Left forelimb (tissue), 1 donor: ENCODE measurements at places on chromosomes 12 and 14.
A peak's percentile ranks its signal among the peaks of the same experiment; 100 is the strongest.

GRCh38 chr14:24859559-24859958, 190.4 kb downstream of the STXBP6 start:
- no peak for DNase-seq

DNA sequence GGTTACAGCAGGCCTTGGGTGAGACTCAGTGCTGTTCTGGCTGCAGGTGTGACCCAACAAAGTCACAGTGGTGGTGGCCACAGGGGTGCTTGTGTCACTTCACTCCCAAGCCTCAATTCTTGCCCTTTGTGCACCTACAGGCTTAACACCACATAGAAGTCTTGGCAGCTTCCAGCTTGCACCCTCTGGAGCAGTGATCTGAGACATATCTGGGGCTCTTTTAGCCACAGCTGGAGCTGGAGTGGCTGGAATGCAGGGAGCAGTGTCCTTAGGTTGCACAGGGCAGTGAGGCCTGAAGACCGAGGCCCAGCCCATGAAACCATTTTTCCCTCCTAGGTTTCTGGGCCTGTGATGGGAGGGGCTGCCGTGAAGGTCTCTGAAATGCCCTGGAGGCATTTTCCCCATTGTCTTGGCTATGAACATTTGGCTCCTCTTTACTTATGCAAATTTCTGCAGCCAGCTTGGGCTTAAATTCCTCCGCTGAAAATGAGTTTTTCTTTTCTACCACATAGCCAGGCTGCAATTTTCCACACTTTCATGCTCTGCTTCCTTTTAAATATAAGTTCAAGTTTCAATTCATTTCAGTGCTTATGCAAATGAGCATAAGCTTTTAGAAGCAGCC, 37.7 kb downstream of the ADAM21 start:
- no peak for DNase-seq

- DNase-seq, result no peak
Measured at GRCh38 chr14:71011479-71011878, 104.2 kb downstream of the PCNX1 start.

- DNase-seq, result no peak
Measured at GRCh38 chr12:85489194-85489593, 209.2 kb downstream of the ALX1 start.

GRCh38 chr12:34290381-34290995, 268.2 kb downstream of the ALG10 start:
- peak; percentile 30 for DNase-seq

- DNase-seq, result no peak
Measured at GRCh38 chr12:41441180-41441579, 253.1 kb downstream of the PDZRN4 start.

DNA sequence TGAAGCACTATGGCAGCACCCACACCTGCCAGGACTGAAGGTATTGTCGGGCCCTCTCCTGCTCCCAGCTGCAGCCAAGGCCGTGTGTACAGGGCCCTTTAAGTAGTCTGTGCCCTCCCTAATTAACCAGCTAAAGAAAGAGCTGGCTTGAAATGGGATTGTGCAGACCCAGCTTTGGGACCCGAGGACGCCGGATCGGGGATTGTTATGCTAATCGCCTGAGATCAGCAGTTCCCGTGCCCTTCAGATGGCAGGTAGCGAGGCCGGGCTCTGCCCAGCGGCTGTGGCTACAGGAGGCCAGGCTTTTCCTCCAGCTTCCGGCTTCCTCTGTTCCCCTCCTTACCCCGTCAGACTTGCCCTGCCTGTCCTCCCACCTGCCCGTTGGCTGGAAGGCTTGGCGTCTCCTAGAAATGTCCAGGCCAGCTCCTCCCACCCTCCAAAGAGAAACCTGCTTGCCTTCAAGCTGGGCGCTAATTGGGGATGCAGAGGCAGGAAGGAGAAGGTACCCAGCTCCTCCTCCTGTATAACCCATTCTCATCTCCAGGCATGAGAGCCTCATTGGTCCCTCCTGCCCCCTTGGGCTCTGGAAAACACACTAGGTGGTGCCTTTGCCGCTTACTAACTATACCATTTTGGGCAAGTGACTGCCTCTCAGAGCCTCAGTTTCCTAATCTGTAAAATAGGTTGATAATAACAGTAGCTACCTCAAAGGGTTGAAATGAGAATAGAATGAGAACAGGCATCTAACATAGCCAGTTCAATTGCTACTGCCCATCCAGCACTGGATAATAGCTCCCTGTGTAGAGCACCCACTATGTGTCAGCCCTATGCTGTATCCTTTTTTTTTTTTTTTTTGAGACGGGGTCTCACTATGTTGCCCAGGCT, 25.8 kb upstream of the MSI1 start:
- DNase-seq, result no peak

GRCh38 chr12:12460935-12461922, 101.4 kb downstream of the DUSP16 start:
- no peak for DNase-seq

DNA sequence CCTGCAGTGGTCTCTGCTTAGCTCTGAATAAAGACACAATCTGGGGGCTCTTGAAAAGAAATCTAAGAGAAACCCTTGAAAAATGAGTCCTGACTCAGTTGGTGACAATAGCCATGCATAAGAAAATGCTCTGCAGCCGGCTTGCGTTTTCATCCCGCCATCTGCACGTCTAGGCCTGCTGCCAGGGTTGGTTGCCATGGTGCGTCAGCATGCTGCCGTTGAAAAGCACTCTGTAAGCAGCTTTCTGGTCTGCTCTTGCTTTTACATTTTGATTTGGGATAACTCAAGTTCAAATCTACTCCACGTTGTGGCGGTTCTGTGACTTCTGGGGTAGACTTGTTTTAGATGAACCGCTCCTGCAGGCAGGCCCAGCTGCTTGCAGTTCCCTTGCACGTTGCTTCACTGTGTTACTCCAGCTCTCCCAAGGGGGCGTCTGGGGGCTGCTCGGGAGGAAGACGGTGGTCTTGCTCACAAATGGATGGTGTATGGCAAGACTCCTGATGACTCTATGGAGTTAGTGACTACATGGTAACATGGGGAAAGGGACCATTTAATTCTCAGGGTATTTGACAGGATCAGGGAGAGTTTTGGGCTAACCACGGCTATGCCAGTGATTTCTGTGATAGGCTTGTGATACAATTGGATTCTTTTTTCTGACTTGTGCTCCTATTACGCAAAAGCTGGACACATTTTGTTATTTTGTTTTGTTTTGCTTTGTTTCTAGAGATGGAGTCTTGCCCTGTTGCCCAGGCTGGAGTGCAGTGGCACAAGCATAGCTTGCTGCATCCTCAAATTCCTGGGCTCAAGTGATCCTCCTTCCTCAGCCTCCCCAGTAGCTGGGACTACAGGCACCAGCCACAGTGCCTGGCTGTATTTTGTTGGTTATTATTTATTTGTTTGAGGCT, 15.8 kb downstream of the WNT5B start:
- peak; percentile 87 for DNase-seq

GRCh38 chr12:74752215-74752614, 214.6 kb downstream of the ATXN7L3B start:
- no peak for DNase-seq

DNA sequence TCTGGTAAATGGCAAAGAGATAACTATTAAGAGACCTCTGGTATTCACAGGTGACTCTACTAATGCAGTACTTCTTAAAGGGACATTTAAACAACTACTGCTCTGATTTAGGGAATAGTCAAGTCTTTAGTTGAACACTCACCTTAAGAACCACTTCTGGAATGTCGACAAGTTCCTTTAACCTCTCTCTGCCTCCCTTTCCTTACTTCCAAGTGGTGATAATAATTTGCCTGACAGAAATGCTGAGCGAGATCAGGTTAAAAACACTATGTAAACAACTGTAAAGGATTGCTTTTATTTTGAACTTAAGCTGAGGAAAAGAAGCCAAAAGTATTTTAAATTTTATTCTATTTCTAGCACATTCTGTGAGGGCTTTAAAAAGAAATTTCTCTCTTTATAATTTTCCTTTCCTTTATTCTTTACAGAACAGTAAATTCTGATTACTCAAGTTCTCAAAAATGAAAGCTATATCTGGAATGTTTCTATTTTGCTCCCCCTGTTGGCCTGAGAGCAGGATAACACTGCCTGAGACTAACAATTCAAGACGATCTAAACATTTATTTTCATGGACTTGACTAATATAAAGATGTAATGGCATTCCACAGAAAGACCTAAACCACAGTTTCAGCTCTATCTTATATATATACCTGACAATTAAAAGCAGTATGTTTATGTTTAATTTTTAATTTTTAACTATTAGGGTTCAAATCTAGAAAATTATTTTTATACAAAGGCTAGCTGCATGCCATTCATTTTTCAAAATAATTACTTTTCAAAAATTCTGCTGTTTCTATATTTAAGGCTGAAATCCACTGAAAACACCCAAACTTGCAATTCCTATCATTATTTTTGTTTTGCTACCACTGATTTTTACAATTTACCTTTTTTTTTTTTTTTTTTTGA, 29.2 kb downstream of the ZCCHC8 start:
- no peak for DNase-seq

DNA sequence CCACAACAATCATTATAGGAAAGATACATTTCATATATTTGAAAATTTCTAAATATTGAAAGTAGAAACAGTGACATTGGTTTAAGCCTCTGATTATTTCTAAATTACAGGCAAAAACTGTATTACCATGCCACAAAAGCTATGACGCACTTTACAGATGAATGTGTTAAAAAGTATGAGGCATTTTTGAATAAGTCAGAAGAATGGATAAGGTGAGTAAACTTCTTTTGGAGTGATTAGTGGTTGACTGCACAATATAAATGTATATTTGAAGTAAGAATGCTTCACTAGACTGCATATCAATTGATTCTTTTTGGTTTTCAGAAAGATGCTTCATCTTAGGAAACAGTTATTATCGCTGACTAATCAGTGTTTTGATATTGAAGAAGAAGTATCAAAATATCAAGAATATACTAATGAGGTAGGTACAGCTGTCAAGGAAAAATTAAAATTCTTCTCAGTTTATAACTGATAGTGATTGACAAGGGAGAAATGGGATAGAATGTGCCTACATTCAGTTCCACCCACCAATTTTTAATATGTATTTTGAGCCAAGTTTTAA, 45.0 kb downstream of the TBK1 start:
- no peak for DNase-seq

- DNase-seq, result no peak
Measured at GRCh38 chr12:126558810-126559209, 1493.6 kb downstream of the AACS start.
